GDM1 (cell line): ENCODE measurements at places on chromosomes 3 and 15.

DNA sequence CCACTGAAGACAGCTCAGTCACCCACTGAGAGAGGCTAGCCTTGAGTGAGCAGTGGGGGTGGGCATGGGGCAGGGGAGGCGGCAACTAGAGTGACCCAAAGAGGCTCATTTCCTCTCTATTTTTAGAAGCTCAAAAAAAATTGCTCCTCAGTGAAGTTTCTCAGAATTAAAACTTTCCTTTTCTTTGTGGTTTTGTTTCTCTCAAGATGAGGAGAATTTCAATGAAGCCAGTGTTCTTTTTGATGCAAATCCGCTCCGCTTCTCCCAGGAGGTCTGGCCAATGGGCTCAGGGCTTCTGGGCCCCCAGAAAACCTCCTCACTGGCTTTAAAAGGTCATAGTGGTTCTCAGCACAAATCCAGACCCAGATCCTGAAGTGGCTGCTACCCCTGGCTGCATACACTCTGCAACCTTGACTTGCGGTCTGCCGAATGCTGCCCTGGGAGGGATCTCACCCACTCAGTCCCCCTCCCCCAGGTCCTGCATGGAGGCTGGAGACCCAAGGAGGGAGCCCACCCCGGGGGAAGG is at the start of gene ACSBG1:
ACSBG1 (minus strand) TSS at position 51 of the 526 bp plus-strand sequence. CDS start 64 bp downstream, outside the sequence.
- no peak for DNase-seq

DNA sequence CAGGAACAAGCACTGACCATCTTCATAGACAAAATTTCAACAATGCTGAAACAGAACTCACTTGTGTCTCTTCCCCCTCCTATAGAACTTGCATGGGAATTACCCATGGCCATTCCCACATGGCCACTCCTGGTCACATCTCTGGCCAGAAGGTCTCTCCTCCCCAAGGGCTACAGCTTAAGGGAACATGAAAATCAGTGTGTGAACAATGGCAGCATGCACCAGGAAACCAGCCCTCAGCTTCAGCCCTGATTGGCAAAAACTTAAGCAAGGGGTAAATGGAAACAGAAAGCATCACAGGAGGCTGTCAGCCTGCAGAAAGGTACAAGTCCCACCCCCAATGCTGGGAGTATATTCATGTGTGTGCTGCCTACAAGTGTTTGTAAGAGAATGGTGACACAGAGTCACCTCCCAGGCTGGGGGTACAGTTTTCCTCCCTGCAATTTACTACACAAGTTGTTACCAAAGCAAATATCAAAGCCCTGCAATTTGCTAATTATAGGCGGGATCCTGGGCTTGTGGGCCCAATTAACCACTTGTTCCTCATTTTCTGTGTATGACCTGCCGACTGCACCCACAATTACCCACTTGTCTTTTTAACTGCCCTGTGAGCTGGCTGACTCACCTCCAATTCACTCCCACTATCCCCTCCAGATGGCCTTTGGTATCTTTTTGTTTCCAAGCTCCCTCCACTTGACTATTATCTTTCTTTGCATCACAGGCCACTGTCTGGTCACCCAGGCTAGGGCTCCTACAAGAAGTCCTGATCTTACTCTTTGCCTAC is 84.4 kb upstream of the HES1 start:
- DNase-seq: no peak

GRCh38 chr15:85761635-85762034 is 33.1 kb downstream of the KLHL25 start:
- no peak for DNase-seq

DNA sequence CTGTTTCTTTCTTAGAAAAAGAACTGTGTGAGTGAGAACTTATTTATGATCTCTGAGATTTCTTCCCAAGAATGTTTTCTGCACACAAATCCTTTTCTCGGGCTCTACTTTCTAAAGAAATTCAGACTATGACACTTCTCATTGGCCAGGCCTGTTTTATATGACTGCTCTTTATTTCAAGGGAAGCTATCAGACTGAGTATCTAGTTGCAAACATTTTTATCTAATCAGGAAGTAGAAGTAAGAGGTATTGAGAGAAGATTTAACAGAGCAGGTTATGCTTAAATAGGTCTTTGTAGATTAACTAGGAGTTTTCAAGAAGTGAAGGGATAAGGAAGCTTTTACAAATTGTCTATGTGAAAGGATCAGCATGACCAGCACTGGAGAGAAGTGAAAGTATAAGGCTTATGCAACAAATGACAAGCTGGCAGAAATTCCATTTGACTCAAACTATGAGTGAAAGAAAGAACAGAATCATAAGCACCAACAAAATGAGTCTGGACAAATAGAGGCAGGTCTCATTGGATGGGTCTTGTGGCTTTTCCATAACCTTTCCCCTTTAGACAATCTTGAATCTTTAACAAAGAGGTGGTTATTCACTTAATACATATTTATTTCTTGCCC is 71.9 kb upstream of the CHL1 start:
- no peak for DNase-seq

GRCh38 chr3:52518723-52519444 is 14.8 kb downstream of the NT5DC2 start:
- DNase-seq: no peak

DNA sequence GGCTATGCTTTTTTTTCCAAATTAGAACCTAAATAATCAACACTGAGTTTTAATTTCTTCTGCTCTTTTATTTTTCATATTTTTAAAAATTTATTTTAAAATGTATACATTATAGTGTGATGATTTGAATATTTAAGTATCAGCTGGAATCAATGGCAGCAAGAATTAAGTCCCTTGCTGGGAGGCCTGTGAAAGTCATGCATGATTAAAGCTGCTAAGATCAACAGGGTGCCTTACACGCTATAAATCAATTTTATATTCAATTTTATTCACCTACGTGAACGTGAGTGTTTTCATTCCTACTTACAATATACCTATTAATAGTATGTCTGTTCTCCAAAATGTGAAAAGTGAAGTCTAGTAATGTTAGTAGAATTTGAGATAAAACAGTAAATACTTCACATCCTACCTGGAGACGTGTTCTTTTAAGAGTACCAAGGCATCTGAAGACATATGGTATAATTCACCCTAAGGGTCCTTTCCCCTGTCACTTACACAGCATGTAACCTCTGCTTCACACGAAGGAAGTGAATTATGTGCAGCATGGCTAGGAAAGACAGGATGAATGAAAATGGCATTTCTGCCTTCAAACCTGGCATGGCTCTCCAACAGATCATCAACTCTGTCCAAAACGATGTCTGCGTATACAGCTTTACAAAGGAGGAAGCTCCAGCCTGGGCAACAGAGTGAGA is 640.4 kb upstream of the ROBO1 start:
- DNase-seq: no peak

DNA sequence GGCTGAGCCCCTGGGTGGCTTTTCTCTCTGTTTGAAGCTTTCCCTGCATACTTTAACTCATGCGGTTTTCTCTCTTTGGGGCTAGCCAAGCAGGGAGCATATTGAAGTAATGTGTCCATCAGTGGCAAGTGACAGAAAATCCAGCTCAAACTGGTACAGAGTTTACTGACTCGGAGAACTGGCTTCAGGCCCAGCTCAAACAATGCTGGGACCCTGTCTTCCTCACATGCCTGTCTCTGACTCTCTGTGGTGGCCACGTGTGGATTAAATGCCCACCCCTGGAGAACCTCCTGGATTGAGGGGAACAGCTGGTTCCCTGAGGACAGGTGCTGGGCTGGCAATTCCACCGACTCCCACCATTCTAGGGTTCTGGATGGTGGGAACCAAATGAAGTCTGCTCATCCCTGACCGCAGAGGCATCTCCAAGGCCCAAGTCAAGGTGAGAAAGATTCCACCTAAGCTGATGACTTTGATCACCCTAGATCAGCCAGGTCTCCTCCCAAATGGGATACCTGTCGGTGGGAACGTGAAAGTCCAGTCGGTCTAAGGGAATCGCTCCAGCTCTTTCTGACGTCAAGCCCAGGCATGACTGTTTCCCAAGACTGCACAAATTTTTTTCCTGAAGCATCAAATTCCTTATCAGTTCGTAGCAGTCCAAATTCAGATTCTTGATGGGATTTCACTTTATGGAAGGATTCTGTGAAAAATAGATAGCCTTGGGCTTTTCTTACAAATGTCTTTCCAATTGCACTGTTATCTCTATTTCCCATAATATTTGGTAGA is 16.3 kb upstream of the HDAC11 start:
- no peak for DNase-seq

DNA sequence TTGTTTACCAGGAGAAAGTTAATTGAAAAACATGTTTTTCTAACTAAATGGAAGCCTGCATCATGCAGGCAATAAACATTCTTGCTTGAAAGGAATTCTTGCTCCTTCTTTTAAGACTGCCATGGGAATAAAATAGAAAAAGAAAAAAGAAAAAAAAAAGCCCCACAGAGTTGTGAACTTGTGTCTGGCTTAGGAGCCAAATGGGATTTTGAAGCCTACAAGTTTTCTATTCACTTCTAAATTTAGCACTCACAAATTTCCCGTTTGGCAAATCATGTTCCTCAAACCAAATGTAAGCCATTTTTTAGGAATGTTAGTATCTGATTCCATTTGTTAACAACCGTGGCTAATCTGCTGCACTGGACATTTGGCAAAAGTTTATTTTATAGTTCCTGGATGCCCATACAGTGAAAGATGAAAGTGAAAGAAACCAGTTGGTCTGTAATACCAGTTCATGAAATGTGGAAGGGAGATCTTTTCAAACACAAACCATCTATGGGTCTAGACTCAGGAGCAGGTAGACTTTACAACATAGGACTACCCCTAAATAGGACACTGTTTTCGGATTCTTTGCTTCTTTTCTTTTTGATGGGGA is 133.8 kb upstream of the GMNC start:
- DNase-seq: no peak

DNA sequence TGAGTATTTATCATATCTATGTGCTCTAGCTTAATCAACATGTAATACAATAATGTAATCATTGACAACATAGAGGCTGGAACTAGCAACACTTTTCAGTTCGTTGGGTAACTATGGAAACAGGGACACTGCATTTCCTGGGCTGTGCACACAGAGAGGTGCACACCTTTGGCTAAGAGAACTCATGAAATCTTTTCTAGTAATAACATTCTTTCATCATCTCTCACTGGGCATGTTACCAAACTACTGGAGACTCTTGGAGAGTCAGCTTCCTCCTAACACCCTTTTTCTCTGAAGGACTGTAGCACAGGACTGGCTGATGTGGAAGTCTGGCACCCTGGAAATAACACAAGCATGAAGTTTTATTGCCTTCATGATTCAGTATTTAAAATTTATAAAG is 135.6 kb downstream of the KCNMB2 start:
- DNase-seq: no peak
